B cell (primary cell): ENCODE measurements at places on chromosomes 3 and 15. TPM values are rescaled to one million over a fixed set of nuclear protein-coding genes. Genes with fewer than 3 reads are reported as not detected.

Gene TTC23
- total RNA-seq: 1.9 and 4.6 TPM in 2 replicates

Gene FBXW12
- total RNA-seq: not detected in 2 replicates

- DNase-seq: peak; percentile 13
Observed at GRCh38 chr15:91289324-91289723, 189.3 kb downstream of the SV2B start.

- DNase-seq: no peak
Observed at GRCh38 chr3:36434687-36435426, 54.6 kb downstream of the STAC start.

DNA sequence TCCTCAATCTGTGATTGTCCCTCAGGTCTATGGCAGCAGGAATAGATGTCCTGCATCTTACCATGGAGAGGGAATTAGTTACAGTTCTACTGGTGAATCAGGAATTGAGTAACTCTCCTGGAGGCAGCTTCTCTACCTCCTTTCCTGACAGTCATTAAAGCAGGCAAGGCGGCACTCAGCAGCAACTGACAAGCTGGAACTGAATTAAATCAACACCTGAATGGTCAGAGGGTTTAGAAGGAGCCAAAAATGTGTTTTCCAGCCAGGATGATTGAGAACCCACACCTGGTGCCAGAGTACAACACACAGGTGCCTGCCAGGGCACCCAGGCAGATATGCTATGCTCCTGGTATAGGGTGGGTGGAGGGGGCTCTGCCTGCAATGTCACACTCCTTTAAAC is 43.1 kb upstream of the TIPARP start:
- DNase-seq: no peak

DNA sequence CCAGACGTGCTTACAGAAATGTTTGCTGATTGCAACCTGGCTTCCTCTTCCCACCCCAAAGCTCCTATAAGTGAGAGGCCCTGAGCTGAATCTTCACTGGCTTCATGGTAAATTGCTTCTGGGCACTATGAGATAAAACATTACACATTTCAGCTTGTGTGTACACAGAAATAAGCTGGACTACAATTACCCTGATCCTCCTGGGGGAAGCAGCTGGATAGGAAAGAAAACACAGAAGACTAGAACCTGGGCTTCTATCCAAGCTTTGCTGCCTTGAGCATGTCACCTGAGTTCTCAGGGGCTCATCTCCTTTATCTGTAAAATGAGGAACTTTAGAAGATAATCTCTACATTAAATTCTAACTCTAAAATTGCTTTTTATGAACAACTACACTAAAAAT is 40.3 kb downstream of the THBS1 start:
- DNase-seq: no peak
